CMK (cell line): ENCODE measurements at places on chromosomes 4 and X.

- no peak for DNase-seq
Observed at GRCh38 chr4:181674315-181674875, 568.8 kb upstream of the TENM3 start.

DNA sequence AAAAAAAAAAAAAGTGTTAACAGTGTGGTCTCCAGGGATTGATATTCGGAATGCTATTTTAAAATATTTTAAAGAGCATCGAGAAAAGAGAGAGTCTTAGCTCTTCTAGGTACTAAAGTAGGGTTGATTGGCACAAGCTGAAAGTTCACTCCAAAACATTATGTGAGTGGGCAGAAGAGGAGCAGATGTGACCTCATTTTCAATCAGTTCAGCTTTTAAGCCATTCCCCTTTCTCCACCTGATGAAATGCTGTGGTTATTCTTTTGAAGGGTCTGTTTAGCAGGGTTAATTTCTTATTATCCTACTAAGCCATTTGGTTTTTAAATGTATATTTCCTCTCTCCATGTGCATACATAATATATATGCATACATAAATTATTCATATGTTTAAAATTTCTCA, 69.2 kb downstream of the GALNT7 start:
- DNase-seq = no peak

DNA sequence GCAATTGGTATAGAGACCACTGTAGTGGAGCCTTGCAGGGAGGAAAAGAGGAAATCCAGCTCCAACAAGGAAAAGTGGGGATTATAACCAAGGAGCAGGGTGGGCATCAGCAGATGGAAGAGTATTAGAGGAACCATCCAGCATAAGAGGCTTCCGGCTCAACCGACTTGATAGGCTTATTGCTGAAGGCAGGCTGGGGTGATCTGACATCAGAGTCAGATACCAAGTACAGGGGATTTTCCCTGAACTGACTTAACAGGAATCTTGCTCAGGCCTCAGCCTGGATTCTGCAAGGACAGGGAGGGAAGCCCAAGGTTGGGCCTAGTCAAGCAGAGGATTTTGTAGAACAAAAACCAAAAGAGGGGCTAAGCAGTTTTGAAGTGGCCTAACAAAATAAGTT, 129.6 kb downstream of the DCLK2 start:
- DNase-seq = no peak

DNA sequence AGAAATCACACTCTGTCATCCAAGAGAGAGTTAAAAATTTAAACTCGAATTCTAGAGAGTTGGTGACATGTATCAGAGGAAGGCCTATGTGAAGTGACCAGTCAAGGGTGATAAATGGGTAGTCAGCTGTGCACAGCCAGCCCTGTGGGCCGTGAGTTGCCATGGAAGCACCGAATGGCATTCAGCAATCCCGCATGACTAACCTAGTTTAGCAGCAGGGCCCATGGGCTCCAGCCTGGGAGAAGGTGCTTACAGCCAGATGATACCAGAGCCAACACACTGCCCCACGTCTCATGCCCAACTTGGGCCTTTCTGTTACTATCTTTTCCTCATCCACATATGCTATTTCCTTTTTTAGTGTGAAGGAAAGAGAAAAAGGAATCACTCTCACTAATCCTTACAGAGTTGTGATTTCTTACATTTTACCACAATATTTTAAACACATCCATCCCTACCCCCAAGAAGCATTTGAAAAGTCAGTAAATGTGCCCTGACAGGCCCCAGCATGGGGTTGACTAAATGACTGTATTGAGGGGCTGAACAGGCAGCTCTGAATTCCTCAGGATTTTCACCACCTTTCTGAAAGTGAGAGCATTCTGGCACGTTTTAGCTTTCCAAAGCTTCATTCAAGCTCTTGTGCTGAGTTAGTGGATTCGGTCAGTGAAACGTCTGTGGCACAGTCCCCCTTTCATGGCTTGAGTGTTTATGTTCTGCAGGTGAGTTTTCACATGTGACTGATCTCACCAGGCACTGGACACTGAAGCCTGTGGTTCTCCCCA, 104.2 kb downstream of the AFF1 start:
- no peak for DNase-seq

GRCh38 chr4:145545538-145546174, 64.0 kb downstream of the SMAD1 start:
- no peak for DNase-seq

DNA sequence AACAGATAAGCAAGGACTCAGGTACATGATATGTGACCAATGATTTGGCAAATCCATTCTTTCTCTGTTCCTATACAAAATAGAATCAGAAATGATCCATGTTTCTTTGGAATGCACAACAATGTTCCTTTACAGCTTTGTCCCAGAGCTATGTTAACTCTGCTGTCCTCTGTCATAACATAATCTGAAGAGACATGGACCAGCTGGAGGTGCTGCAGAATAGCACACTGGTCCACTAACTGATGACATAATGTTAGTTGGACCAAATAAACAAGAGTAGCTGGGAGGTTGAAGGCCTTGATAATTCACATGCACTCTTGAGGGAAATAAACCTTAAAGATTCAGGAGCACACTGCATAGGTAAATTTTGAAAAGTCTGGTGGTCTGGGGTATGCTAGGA, 23.0 kb upstream of the DHX15 start:
- no peak for DNase-seq

DNA sequence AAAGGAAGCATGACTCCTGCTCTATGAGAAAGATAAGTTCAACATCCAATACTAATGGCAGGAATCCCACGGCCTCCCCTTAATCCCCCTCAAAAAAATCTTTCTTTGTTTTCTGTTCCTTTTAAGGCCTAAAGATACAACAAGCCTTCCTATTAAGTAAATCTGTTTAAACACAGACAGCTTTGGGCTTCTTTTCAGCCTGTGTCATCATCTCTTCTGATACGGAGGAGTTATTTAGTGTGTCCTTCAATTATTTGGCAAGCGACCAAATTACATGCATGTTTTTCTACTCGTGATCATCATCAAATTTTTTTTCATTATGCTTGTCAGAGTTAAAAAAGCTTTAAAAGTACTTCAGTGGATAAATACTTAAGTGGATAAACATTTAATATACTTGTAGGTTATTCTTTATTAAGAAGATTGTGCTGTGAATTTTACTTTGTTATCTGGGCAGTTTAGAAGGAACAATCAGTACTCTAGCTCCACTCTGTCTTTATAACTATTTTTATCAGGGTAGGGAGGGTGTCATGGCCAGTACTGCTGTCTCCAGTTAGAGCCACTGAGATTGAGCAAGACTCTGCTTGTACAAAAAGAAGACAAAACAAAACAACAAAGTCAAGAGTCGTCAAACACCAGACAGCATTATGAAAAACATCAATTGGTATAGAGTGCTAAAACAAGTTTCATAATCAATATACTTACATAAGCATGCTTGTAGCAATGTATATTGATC, 210.7 kb downstream of the PRR32 start:
- no peak for DNase-seq

DNA sequence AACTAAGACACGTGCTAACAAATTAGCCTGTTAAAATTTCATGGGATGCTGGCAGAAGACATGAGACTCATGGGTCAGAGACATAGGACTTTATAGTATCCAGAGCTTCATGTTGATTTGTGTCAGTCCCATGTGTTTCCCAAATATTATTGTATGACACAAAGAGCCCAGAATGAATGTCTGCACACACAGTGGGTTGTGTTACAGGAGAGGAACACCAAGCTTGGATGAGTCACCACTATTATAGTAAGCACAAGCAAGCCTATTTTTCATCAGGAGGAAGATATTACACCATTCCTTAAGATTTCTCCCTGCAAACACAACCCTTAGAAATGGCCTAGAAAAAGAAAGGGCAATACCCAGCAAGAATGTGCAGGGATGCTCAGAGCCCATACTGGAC, 15.4 kb downstream of the BBS12 start:
- no peak for DNase-seq
